ENCODE measurements at places on chromosomes 11 and 22. TPM values are rescaled to one million over a fixed set of nuclear protein-coding genes. Genes with fewer than 3 reads are reported as not detected.

Gene OR52E1
- not detected for total RNA-seq

Gene GP1BB
- 50.2 TPM for total RNA-seq

Gene LRRC75B
- 22.7 TPM for total RNA-seq

Gene MUC5AC
- 0.11 TPM for total RNA-seq

Gene SHISAL1
- 1.6 TPM for total RNA-seq

Gene RAG1
- under 0.01 TPM for total RNA-seq

Gene TYMP
- 150 TPM for total RNA-seq

GRCh38 chr11:2681408-2682145, 18.2 kb downstream of the KCNQ1OT1 start:
- peak; percentile 12 for DNase-seq
- H3K27ac ChIP-seq = no peak overlapping the region
- H3K4me3 ChIP-seq = no peak overlapping the region
- H3K36me3 ChIP-seq = no peaks in the 10 kb centered on the region

DNA sequence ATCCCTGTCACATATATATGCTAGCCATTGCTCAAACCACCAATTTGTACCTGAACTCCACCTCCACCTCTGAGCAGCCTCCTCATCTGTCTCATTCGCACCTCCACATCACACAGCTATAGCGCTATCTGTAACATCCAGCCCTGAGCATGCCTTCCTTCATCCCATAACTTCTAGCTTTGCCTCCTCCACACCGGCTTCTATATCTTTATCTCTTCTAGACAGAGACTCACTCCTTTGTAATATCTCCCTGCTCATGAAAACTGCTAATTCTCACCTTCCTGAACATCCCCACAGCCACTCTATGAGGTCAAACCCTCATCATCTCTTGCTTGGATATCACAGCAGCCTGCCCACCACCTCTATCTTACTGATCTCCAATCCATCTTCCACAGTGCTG, 5.9 kb downstream of the SIAE start:
- DNase-seq = no peak
- H3K4me3 ChIP-seq = no peak overlapping the region
- H3K27me3 ChIP-seq = no peaks in the 10 kb centered on the region
- no peaks in the 10 kb centered on the region for H3K4me1 ChIP-seq

DNA sequence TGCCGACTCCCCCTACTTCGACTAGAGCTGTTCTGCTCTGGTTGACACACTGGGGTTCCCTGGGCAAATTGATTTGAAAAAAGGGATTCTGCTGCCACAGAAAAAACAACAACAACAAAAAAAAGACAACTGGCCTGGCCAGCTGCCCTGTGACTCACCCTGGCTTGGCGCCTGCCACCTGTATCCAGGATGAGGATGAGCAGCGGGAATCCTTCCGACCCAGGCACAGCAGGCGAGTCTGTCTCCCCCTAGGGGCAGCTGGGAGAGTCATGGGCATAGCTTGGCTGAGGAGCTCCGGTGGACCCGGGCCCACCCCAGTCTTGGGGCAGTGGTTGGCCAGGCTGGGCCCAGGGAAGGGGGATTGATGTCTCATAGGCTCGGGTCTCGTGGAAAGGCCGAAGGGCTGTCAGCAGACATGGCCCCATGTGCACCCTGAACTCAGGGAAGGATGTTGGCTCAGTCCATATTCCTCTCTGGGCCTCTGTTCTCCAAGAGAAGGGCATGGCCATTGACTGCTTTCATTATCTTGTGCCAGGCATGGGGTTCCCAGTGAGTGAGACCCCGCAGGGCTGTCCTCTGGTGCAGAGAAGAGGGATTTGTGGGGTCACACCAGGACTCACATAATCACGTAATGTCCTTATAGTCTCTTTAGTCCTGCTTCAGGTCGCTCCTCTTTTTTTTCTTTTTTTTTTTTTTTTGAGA, 10.4 kb upstream of the SUN2 start:
- H3K36me3 ChIP-seq = no peaks in the 10 kb centered on the region
- no peak overlapping the region for H3K27ac ChIP-seq
- H3K4me1 ChIP-seq = no peaks in the 10 kb centered on the region
- H3K4me3 ChIP-seq = no peak overlapping the region
- no peaks in the 10 kb centered on the region for H3K27me3 ChIP-seq

DNA sequence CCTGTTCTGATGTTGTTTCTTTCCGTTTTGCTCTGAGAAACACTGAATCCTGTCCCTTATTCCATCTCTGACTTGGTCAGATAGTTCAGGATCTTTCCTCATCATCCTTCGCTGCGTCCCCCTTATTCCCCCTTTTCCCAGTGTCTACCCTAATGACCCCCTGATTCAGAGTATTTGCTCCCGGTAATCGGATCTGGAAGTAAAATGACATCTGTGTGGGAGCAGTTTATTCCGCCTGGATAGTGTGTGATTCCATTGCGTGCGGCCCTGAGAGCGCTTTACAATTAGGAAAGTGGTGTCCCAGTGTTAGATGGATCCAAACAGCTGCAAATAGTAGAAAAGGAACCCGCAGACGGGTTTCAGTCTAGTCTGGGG, 606 bp downstream of the DRG1 start:
- peak overlapping the region; percentile 54 for H3K27ac ChIP-seq
- peaks cover 17% of the 10 kb centered on the region for H3K36me3 ChIP-seq
- DNase-seq = no peak
- peak overlapping the region; percentile 71 for H3K4me3 ChIP-seq
- peaks cover 8% of the 10 kb centered on the region for H3K4me1 ChIP-seq
- H3K27me3 ChIP-seq = no peaks in the 10 kb centered on the region

DNA sequence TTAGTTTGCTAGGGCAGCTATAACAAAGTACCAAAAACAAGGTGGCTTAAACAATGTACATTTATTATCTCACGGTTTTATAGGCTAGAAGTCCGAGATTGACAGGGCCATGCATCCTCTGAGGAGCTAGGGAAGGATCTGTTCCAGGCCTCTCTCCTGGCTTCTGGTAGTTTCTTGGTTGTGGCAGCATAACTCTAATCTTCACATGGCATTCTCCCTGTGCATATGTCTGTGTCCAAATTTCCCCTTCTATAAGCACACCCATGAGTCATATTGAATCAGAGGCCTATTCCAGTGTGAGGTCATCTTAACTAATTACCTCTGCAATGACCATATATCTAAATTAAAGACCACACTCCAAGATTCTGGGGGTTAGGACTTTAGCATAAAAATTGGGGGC, 31.3 kb upstream of the MMP13 start:
- H3K27me3 ChIP-seq = no peaks in the 10 kb centered on the region
- no peak overlapping the region for H3K27ac ChIP-seq
- no peak for DNase-seq
- H3K36me3 ChIP-seq = no peaks in the 10 kb centered on the region

GRCh38 chr11:1509626-1510255, 23.2 kb upstream of the MOB2 start:
- DNase-seq = no peak
- H3K4me1 ChIP-seq = peaks cover 23% of the 10 kb centered on the region
- peak overlapping the region; percentile 4 for H3K27ac ChIP-seq
- H3K4me3 ChIP-seq = no peak overlapping the region

DNA sequence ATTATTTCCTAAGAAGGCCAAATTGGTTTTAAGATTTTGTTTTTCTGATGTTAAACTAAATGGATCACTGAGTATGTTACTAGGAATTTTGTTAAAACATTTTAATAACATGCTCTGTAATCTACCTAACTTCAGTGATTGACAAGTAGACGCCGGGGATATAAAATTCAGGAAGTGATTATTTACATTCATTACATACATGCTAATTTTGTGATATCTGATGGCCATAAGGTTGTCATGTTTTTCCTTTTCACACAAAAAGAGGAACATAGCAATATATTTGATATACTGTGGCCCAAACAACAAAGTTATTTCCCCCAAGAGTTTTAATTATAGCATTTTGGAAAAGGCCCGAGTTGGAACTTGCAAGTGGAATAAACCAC, 12.1 kb downstream of the SCUBE1 start:
- no peaks in the 10 kb centered on the region for H3K36me3 ChIP-seq
- H3K4me1 ChIP-seq = no peaks in the 10 kb centered on the region
- no peak for DNase-seq
- no peak overlapping the region for H3K27ac ChIP-seq
- no peaks in the 10 kb centered on the region for H3K27me3 ChIP-seq

GRCh38 chr22:35903571-35904335, 124.9 kb downstream of the RBFOX2 start:
- no peak overlapping the region for H3K27ac ChIP-seq
- DNase-seq = no peak
- no peaks in the 10 kb centered on the region for H3K36me3 ChIP-seq

- no peaks in the 10 kb centered on the region for H3K36me3 ChIP-seq
- peaks cover 8% of the 10 kb centered on the region for H3K4me1 ChIP-seq
- peak; percentile 45 for DNase-seq
- no peak overlapping the region for H3K4me3 ChIP-seq
Measured at GRCh38 chr11:2265854-2266585, 4.4 kb downstream of the ASCL2 start.

GRCh38 chr11:32137869-32138268, 47.0 kb downstream of the RCN1 start:
- H3K27ac ChIP-seq = no peak overlapping the region
- H3K4me3 ChIP-seq = no peak overlapping the region
- no peaks in the 10 kb centered on the region for H3K36me3 ChIP-seq

DNA sequence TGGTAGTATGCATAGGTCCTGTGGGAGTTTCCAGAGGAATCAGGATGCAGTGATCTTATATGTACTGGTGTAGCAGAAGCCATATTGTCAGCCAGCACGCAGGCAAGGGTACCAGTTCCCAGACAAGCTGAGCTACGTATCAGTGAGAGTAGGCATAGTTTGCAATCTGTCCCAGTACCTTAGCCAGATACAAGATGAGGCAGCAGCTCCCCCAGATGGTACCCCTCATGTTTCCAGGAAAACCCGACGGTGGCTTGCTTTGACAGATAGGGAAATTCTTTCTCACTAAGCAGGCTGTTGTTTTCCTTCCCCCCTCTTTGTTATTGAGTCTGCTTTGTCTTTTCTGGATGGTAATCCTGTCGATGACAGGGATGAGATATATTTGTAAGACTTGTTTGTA, 109.7 kb upstream of the RRM1 start:
- no peaks in the 10 kb centered on the region for H3K36me3 ChIP-seq
- H3K27ac ChIP-seq = no peak overlapping the region
- H3K4me3 ChIP-seq = no peak overlapping the region
- H3K4me1 ChIP-seq = no peaks in the 10 kb centered on the region
- no peak for DNase-seq

- no peak overlapping the region for H3K4me3 ChIP-seq
- no peaks in the 10 kb centered on the region for H3K27me3 ChIP-seq
- no peaks in the 10 kb centered on the region for H3K4me1 ChIP-seq
- no peak for DNase-seq
- H3K36me3 ChIP-seq = peaks cover 24% of the 10 kb centered on the region
- no peak overlapping the region for H3K27ac ChIP-seq
Measured at GRCh38 chr11:117170210-117170609, 8.3 kb upstream of the SIDT2 start.

- no peak overlapping the region for H3K27ac ChIP-seq
- no peaks in the 10 kb centered on the region for H3K36me3 ChIP-seq
- H3K4me1 ChIP-seq = no peaks in the 10 kb centered on the region
Measured at GRCh38 chr11:42257534-42257933, 798.1 kb upstream of the LRRC4C start.

GRCh38 chr11:79471071-79471844, 30.4 kb upstream of the TENM4 start:
- no peaks in the 10 kb centered on the region for H3K36me3 ChIP-seq
- no peak overlapping the region for H3K4me3 ChIP-seq
- H3K27ac ChIP-seq = no peak overlapping the region
- H3K27me3 ChIP-seq = no peaks in the 10 kb centered on the region
- no peak for DNase-seq
- no peaks in the 10 kb centered on the region for H3K4me1 ChIP-seq

- no peak overlapping the region for H3K4me3 ChIP-seq
- no peaks in the 10 kb centered on the region for H3K27me3 ChIP-seq
- no peak overlapping the region for H3K27ac ChIP-seq
Measured at GRCh38 chr11:94781837-94782236, 13.7 kb downstream of the AMOTL1 start.

GRCh38 chr11:134632347-134633119, 220.5 kb upstream of the B3GAT1 start:
- no peaks in the 10 kb centered on the region for H3K27me3 ChIP-seq
- H3K36me3 ChIP-seq = no peaks in the 10 kb centered on the region
- H3K27ac ChIP-seq = no peak overlapping the region
- H3K4me3 ChIP-seq = no peak overlapping the region

DNA sequence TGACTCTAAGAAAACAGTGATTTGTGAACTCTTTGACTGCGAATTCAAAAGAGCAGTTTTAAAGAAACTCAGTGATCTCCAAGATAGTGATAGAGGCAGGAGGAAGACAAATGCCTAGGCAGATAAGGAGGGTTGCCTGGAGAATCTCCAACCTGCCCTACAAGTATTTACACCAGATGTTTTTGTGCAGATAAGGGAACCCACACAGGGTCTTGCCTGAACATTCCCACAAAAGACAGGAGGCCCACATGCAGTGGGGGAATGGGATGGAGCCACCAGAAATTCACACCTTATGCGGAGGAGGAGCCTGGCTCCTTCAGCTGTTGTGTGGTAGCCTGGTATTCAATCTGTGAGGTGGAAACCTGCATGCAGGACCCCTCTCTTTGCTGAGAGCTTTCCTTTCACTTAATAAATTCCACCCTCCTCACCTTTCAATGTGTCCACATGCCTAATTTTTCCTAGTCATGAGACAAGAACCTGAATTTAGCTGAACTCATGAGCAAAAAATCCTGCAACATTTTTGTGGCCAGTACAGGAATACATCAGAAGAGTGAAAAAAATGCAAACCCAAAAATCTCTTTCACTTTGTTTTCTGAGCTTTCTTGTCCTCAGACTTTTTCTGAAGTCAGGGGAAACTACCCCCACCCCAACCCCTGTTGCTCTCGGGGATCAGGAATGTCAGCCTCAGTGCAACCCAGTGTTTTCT, 8.1 kb upstream of the GLYAT start:
- no peaks in the 10 kb centered on the region for H3K4me1 ChIP-seq
- H3K27ac ChIP-seq = no peak overlapping the region
- DNase-seq = no peak
- no peak overlapping the region for H3K4me3 ChIP-seq
- no peaks in the 10 kb centered on the region for H3K36me3 ChIP-seq

- no peaks in the 10 kb centered on the region for H3K4me1 ChIP-seq
- H3K27ac ChIP-seq = no peak overlapping the region
- no peaks in the 10 kb centered on the region for H3K36me3 ChIP-seq
Measured at GRCh38 chr11:332651-333480, 12.2 kb upstream of the IFITM3 start.

DNA sequence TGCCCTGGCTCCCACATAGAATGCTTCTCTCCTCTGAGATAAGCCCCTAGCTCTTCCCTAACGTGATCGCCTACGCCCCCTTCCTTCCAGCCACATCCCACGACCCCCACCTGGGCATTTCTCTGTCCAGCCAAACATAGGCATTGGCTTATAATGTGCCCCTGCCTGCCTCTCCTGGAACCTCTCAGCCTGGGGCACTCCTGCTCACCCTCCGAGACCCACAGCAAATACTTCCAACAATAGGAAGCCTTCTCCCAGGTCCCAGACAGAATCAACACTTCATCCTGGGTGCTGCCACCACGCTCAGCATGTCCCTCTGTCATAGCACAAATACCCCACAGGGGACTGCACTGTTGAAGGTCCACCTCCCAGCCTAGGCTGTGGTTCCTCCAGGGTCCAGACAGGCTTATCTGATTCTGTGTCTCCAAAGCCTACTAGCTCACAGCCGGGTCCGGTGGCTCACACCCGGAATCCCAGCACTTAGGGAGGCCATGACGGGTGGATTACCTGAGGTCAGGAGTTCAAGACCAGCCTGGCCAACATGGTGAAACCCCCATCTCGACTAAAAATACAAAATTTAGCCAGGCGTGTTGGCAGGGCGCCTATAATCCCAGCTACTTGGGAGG, 24.2 kb upstream of the TMPRSS4 start:
- H3K27ac ChIP-seq = no peak overlapping the region
- H3K4me1 ChIP-seq = no peaks in the 10 kb centered on the region
- DNase-seq = no peak
- no peaks in the 10 kb centered on the region for H3K27me3 ChIP-seq

All from ascending aorta (tissue), 2 donors.